Fibroblast of upper back skin (primary cell): ENCODE measurements at places on chromosomes 1 and 21.

- no peak for DNase-seq
Measured at GRCh38 chr1:206924592-206925105, 2.9 kb upstream of the FCMR start.

GRCh38 chr1:58823481-58824010 is 39.7 kb upstream of the JUN start:
- DNase-seq = peak; percentile 84

DNA sequence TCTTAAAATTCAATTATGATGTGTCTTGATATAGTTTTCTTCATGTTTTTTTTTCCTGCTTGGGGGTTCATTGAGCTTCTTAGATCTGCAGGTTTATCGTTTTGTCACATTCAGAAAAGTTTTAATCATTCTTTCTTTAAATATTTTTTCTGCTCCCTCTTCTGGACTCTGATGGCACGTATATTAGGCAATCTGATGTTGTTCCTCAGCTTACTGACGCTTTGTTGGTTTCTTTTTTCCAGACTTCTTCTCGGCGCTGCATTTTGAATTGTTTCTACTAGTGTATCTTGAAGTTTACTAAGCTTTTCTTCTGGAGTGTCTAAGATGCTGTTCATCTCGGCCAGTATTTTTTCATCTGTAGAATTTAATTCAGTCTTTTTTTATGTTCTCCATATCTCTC is 44.8 kb upstream of the FMOD start:
- DNase-seq = no peak

DNA sequence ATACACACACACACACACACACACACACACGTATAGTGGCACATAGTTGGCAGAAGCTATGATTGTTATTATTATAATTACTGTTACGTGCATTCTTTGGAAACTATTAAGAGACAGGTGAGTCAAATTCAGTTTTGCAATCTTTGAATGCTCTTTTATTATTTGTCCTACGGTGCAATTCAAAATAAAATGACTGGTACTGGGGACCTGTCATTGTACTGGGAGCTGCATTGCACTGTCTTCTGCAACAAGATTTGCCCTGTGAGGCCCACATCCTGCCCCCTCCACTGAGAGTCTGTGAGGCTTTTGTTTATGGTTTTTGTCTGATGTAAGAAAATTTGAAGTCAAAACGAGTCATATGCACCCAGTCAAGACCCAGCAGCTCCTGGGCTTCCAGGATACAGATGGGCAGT is 1.9 kb downstream of the LY9 start:
- no peak for DNase-seq

- DNase-seq = no peak
Measured at GRCh38 chr1:115306146-115306545, 31.9 kb downstream of the NGF start.

- DNase-seq = no peak
Measured at GRCh38 chr1:51422367-51423072, 92.2 kb upstream of the TTC39A start.

- DNase-seq = peak; percentile 47
Measured at GRCh38 chr1:85259912-85260274, 431 bp upstream of the C1orf52 start.

- DNase-seq = peak; percentile 21
Measured at GRCh38 chr1:10033359-10033845, 644 bp downstream of the UBE4B start.

GRCh38 chr1:248805876-248806275 is 19.8 kb downstream of the SH3BP5L start:
- no peak for DNase-seq

GRCh38 chr1:85349224-85349623 is 72.8 kb upstream of the BCL10 start:
- DNase-seq = no peak

DNA sequence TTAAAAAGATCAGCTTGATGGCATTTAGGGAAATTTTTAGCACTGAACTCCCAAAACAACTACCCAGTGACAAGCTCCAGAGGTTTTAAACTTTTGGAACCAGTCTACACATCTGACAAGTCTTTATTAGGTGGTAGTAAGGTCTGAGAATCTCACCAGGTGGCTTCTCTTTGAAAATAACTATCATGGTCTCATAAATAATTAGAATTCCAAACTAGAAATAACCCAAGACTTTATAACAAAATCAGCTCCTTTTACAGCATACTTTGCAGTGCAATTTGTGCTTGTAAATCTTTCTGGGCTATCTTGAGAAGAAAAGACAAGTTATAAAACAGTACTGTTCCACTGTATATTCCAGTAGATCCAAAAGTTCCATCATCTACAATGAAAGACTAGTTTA is 108.7 kb downstream of the LTN1 start:
- DNase-seq = no peak

DNA sequence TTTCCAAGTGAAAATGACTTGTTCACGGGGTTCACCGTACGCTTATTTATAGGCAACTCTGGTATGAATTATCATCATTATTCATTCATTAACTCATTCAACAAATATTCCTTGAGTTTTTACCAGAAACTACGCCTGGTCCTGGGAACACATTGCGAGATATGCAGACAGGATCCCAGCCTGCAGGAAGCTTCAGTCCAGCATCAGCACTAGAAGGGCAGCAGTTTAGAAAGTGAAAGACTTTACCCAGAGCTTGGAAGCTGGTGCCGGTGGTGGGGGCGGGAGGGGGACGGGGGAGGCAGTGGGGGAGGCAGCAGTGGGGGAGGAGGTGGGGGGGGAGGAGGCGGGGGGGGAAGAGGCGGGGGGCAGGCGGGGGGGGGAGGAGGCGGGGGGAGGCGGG is 55.9 kb downstream of the SETD4 start:
- DNase-seq = peak; percentile 16

DNA sequence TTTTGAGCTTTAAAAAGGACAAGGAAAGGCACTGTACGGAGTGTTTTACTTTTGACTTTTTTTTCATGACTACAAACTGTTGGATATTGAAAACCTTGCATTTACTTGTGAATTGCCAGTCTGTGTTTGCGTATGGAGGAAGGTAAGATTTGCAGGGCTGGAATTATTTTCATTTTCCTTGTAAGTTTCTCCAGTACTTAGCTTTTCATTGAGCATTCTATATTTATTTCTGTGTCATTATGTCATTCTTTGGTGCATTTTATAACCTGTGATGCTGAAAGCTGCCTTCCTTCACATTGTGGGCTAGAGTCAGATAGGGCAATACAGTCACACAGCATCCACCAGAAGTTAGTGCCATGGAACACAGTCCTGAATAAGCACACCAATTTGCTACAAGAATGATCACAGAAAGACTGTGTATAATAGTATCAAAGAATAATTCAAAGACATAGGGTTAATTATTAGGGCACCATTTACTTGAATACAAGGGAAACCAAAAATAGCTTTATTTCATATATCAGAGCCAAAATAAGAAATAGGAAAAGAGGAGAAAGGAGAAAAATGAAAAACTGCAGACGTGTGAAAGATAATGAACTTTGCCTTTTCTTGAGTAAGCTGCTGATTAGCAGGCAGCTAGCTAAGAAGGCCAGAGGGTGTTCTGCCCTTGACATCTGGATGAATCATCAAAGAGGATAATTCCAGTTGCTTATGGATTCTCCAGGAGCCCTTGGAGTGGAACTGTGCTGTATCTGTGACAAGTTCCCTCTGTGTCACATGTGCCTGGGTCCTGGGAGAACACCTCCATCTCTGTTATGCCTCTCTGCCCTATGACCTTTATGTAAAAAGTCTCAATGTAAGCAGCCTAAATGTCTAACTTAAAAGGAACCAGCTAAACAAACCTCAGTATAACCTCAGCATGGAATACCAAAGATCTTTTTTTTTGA is 8.0 kb upstream of the FAM20B start:
- no peak for DNase-seq

GRCh38 chr1:81071969-81072753 is 728.6 kb upstream of the ADGRL2 start:
- no peak for DNase-seq

DNA sequence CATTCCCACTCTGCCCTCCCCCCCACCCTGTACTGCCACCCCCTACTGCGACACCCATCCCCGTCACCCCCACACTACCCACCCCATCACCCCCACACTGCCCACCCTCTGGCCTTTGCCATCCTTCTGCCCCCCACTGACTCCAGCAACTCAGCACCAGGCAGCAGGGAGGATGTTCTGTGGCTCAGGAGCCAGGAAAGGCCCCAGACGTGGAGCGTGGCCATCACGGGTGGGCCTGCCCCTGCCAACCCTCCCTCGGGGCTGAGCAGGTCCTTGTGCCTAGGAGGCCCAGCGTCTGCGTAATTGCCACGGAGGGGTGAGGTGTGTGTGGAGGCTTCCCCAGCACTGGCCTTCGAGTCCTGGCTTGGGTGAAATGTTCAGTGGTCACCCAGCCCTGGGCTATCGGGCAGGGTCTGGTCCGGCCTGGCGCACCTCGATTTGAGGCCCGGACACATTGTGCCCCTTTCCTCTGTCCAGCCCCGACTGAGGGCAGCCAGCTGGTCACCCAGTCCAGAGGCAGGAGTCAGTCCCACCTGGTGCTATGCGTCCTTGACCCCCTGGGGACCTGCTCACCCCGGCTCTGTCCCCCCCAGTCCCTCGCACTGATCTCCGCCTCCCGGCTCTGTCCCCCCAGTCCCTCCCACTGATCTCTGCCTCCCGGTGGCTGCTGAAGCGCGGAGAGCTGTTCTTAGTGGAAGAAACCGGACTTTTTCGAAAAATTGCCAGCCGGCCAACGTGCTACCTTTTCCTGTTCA is 23.0 kb downstream of the ARHGEF16 start:
- no peak for DNase-seq

DNA sequence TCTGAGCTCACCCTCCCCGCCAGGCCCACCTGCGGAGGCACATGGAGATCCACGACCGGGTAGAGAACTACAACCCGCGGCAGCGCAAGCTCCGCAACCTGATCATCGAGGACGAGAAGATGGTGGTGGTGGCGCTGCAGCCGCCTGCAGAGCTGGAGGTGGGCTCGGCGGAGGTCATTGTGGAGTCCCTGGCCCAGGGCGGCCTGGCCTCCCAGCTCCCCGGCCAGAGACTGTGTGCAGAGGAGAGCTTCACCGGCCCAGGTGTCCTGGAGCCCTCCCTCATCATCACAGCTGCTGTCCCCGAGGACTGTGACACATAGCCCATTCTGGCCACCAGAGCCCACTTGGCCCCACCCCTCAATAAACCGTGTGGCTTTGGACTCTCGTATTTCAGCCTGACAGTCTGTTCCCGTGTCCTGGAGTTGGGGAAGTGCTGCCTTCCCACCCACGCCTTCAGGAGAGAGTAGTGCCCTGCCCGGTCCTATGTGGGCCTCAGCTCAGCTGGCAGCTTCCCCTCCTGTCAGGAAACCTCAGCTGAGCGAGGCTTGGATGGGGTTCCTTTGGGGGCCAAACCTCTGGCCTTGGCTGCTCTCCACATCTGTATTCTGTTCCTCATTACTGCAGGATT is 9.2 kb downstream of the ZBTB48 start:
- no peak for DNase-seq

- DNase-seq = no peak
Measured at GRCh38 chr1:57276918-57277317, 146.9 kb downstream of the DAB1 start.
